Fibroblast of lung (primary cell): ENCODE measurements at places on chromosomes 6 and 20.

DNA sequence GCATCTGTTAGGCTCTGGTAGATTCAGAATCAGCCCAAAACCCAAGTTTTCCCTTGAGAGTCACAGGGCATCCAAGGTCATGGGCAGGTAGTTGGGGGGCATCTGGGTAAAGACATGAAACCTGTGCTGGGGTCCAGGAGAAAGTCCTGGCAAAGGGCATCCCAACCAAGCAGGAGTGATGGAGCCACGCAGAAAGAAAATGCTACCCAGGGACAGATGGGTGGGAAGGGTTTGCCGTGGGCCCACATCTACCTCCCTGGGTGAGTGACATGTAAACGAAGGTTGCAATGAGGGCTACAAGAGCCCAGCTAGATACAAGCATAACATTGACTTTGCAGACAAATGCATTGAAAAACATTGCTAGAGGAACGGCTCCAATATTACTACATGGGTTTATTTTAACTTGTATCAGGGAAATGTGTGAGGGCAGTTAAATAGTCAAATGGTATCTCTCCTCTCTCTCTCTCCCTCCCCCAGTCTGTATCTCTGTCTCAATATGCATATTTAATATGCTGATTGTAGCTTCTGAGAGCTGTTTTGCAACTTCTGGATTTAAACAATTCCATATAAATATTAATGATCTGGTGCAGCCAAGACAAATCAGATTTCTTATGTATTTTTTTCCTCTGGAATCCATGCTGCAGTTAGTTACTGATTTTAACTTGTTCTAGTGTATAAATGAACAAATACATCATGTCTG, 135.7 kb downstream of the SYNDIG1 start:
- DNase-seq, result no peak

- DNase-seq, result no peak
These were observed 76.0 kb upstream of the NHSL1 start for GRCh38 chr6:138575257-138575656.

GRCh38 chr6:21084656-21085055, 508.9 kb upstream of the SOX4 start:
- no peak for DNase-seq

- DNase-seq, result no peak
These were observed 216.3 kb downstream of the ERMARD start for GRCh38 chr6:169967687-169968086.

DNA sequence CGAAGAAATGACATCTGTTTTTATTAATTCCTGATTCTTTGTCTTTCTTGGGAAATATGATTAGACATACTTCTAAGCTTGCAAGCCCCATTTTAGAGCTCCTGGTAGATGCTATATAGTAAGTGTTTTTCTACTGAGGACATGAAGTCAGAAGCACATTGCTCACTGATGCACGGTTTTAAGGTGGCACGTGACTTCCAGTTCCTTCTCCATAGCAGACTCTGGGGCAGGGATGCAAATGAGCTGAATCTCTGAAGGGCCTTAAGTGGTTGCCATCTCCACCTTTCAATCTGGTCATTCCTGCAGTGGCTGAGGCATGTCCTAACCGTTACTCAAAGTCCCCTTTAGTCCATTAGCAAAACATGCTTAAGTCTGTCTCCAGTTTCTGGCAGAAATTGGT, 421.2 kb upstream of the HTR1E start:
- no peak for DNase-seq

DNA sequence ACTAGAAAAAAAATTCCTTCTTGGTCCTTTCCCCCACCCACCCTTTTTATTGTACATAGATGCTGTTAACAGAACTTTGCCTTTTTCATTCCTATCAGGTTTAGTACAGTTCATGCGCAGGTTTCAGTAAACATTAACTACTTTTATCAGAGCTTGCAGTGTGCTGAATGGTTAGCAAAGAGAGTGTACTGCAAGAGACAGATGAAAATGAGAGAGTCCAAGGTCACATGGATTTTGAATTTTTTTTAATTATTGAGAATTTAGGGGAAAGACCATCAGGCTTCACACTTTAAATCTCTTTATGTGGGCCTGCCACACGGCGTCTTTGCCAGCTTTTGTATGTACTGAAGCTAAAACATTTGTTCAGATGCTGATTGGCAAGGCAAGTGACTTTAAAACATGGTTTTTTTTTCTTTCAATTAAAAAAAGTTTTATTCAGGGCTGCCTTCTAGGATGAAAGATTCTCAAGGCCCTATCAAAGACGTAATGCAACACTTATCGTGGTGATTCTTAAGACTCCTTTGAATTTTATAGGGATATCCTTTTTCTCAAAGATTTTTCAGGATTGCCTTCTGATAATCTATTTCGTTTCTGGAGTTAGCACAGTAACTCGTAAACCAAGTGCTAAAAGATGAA, 32.2 kb downstream of the RREB1 start:
- DNase-seq, result no peak

GRCh38 chr6:2225422-2226392, 19.7 kb downstream of the GMDS start:
- no peak for DNase-seq

DNA sequence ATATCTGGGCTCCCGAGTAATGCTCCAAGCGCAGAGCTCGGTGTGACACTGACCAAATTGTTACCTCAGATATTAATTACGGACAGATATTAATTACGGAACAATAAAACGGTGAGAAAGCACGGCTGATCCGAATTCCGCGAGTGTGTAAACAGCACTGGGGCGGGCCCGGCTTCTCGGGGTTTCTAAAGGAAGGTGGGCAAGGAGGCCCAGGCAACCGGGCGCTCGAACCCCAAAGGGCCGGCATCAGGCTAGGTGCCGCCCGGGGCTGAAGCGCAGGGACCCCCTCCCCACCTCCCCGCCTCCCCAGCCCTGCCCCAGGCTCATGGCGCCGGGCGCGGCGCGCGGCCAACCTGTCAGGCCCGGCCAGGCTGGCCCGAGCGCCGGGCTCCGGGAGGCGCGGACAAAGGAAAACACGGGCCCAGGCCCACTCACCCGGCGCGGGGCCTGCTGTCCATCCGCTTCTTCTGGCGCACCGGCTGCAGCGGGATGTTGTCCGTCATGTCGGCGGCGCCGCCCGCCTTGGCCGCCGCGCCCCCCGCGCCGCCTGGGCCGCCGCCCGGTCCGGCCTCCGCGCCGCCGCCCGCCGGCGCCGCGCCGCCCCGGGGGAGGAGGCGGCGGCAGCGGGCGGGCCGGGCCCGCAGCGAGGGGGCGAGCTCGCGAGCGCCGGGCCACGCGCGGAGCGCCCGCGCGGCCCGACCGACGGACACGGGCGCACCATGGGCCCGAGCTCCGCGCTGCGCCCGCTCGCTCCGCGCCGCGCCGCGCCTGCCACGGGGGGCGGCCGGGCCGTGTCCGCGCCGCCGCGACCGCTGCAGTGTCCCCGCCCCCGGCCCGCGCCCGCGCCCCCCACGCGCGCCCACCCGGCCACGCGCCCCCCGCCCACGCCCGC, at the start of gene ATP9A:
TSS of gene ATP9A (minus strand) at position 524 of the 892 bp plus-strand sequence. CDS start at position 503, 21 bp downstream.
- peak; percentile 48 for DNase-seq

DNA sequence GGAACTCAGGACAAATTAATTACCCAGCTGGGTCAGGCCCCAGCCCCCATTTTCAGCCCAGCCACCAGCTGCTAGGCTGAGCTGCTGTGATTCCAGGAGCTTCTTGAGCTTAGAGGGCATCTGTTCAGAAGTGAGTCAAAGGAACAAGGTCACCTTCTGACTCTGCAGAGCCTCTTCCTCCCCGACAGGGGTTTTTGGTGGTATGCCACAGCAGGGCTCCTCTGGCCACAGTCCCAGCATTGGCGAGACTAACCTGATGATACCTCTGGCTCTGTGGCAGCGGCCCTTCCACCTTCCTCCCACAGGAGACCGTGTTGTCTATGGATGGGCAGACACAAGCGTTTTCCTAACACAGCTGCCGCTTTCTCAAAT, 39.7 kb downstream of the ZC3H12D start:
- DNase-seq, result no peak
